ENCODE measurements at places on chromosomes 6 and 20.

DNA sequence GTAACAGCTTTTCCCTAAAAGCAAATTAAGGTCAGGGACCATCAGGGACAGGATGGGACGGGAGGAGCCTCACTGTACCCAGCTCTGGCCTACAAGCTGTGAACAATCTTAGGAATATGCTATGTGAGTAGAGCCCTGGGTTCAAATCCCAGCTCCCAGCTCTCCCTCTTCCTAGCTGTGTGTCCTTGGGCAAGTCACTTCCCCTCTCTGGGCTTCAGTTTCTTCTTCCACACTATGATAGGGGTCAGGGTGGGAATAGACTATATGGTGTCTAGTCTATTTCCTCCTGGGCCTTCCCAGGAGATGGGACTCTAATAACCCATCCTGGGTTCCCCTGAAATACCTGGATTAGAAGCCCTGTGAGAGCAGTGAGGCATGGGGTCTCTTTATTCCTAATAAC is 41.6 kb downstream of the CPNE5 start:
- no peak for DNase-seq
- no peaks in the 10 kb centered on the region for H3K36me3 ChIP-seq
- no peak overlapping the region for H3K4me3 ChIP-seq
- H3K27me3 ChIP-seq = no peaks in the 10 kb centered on the region

- H3K4me1 ChIP-seq = no peaks in the 10 kb centered on the region
- DNase-seq = no peak
- H3K36me3 ChIP-seq = no peaks in the 10 kb centered on the region
- no peak overlapping the region for H3K4me3 ChIP-seq
These were observed 59.5 kb upstream of the EXOC2 start for GRCh38 chr6:752438-752837.

- DNase-seq = no peak
- H3K36me3 ChIP-seq = no peaks in the 10 kb centered on the region
- no peaks in the 10 kb centered on the region for H3K4me1 ChIP-seq
- H3K4me3 ChIP-seq = no peak overlapping the region
- no peak overlapping the region for H3K27ac ChIP-seq
These were observed 48.6 kb downstream of the KDM1B start for GRCh38 chr6:18203786-18204185.

DNA sequence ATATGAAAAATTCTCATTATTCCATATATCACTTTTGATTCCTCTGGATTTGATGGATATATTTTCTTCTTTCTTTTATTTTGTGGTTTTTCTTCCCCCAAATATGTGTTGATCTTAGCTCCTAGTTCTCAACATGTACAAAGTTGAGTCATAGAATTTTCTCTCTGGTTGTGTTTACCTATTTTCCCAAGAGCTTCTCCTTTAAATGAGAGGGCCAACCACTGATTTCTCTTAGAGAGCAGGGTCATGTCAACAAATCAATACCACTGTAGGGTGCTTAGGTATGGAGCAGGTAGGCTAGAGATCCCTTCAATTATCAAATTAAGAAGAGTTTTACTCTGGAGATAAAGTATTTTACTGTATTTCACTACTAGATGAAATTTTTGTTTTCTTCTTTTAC is 145.7 kb downstream of the BMP5 start:
- no peak overlapping the region for H3K27ac ChIP-seq
- no peaks in the 10 kb centered on the region for H3K27me3 ChIP-seq
- H3K4me1 ChIP-seq = no peaks in the 10 kb centered on the region
- no peak for DNase-seq
- H3K36me3 ChIP-seq = no peaks in the 10 kb centered on the region
- H3K4me3 ChIP-seq = no peak overlapping the region

DNA sequence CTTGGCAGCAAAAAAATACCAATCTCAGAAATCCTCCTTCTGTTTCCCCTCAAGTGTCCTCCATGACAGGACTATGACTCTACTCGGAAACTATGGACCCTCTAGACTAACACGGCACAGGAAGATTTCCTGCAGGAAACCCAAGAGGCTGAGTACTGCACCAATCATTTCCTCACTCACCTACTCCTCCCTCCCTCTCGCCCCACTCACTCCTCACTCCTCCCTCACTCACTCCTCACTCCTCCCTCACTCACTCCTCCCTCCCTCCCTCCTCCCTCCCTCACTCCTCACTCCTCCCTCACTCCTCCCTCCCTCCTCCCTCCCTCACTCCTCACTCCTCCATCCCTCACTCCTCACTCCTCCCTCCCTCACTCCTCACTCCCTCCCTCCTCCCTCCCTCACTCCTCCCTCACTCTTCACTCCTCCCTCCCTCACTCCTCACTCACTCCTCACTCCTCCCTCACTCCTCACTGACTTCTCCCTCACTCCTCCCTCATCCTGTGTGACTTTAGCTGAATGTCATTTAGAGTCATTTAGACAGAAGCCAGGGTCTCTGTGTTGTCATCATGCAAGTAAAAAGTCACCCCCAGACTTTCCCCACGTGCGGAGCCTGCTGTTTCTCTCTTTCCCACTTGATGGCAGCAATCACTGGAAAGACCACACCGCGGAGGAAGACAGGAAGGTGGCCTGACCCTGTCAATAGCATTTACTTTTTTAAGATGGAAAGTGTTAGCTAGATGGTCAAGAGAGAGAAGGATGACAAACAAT is 226.8 kb upstream of the PDE10A start:
- no peaks in the 10 kb centered on the region for H3K27me3 ChIP-seq
- no peak overlapping the region for H3K4me3 ChIP-seq
- H3K27ac ChIP-seq = no peak overlapping the region
- no peaks in the 10 kb centered on the region for H3K36me3 ChIP-seq

GRCh38 chr6:166643891-166644590 is 17.0 kb upstream of the RPS6KA2 start:
- DNase-seq = no peak
- no peaks in the 10 kb centered on the region for H3K36me3 ChIP-seq
- no peak overlapping the region for H3K27ac ChIP-seq
- no peak overlapping the region for H3K4me3 ChIP-seq
